ENCODE measurements at places on chromosomes 11 and 22.

DNA sequence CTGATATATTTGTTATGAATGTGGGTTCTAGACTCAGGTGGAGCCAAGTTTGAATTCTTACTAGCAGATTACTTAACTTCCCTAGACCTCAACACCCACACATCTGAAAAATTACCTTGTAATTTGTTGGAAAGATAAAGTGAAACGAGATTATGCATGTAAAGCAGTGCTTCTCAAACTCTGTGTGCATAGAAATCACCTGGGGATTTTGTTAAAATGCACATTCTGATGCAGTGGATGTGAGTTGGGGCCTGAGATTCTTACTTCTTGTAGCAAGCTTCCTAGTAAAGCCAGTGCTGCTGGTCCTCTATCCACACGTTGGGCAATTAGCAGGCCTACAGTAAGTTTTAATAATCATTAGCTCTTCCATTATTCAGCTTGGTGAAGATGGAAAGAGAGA is 15.1 kb upstream of the CEP295 start:
- DNase-seq: no peak

- peak; percentile 64 for DNase-seq
Measured at GRCh38 chr11:94504689-94505293, 7.5 kb upstream of the C11orf97 start.

GRCh38 chr22:29903371-29903770 is 20.4 kb downstream of the MTMR3 start:
- DNase-seq: no peak

- DNase-seq: peak; percentile 11
Measured at GRCh38 chr22:22745225-22746060, 101.0 kb downstream of the GGTLC2 start.

GRCh38 chr11:18463439-18463838 is 7.8 kb downstream of the LDHAL6A start:
- no peak for DNase-seq

DNA sequence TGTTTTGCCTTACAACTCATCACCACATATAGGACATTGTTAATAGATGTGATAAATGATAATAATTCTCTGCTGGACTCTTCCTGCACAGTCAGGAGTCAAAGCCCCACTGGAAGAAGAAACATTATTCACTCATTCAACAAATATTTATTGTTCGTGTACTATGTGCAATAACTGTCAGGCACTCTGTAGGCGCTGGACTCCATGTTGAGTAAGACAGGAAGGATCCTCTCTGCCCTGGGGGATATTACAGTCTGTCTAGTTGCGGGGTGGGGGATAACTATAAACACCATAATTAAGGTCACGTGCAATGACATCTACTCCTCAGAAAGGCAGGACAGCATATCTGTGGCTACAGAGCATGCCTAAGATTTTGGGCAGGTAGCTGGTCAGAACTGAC is 281.1 kb downstream of the FAT3 start:
- no peak for DNase-seq

DNA sequence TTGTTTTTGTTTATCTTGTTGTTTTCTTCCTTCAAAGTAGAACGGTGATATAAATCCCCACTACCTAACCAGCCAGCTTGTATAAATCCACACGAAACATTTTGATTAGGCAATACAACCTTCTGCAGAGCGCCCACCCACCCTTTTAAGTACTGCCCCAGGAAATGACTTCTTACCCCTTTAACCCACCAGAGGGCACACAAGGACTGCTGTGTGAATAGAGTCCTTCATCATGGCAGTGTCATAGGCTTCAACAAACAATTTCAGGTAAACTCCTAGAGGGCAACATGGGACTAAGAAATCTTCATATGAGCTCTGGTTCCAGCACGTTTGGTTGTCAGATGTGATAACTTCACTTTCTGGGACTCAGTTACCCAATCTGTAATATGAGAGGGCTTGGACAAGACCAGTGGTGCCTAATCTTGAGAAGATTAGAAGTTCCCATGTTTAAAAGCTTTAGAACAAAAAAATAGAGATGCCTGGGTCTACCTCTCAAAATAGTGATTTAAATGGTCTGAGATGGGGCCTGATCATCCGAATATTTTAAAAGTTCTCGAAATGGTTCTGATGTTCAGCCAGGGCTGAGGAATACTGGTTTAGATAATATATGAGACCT is 56.1 kb downstream of the PIWIL4 start:
- DNase-seq: peak; percentile 80

DNA sequence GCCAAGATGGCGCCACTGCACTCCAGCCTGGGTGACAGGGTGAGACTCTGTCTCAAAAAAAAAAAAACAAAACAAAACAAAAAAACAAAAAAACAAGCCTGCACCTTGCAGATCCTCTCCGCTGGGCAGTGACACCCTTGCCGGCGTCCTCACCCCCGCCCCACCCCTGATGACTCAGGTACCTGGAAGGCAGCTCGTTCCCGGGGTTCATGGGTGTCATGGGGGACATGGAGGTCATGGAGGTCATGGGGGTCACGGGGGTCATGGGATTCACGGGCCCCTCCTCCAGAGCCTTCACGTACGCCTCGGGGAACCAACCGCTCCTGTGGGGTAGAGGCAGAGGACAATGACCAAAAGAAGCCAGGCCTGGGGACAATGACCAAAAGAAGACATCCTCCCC is 3.0 kb upstream of the SLC16A8 start:
- DNase-seq: no peak

DNA sequence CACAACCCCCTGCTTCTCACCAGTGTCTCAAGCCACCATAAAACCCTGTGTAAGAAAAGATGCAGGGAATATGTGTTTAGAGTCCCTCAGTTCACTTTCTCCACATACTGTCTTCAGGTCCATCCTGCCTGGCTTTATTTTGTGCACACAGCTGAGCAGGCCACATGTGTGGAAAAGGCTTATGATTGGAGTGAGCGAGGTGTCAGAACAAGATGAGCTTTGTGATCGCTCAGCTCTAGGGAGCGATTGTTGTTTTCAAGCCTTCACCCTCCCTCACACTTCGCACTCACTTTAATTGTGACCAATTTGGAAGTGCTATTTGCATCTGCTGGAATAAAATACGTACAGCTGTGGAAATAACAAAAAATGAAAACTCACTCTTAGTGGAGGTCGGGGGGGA is 931.1 kb upstream of the TENM4 start:
- DNase-seq: no peak

DNA sequence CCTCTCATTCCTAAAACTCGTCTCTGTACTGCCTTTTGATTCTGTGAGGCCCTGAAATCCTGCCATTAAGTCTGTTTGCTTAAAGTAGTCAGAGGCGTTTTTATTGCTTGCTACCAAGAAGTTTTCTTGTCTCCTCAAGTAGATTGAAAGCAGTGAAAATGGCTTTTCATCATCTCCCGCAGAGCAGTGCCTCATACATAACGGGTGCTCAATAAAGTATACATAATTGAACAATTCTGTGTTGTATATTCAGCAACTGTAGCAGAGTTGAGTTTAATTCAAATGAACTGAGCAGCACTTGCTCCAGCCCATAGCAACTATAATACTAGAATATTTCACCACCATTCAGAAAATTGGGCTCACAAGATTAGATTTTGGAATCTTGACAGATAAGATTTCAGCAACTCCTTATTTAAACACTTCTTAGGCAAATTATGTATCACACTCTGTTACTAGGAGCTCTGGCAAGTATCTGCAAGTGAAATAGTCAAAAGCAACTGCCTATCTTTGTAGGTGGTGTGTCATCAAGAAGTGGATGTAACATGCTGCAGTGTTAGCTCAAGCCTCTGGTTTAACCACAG is 20.0 kb downstream of the FIBIN start:
- DNase-seq: no peak
